ENCODE measurements at places on chromosomes 3 and 15.
A peak's percentile ranks its signal among the peaks of the same experiment; 100 is the strongest.

- no peak for DNase-seq
Observed at GRCh38 chr15:68816158-68816557, 4.5 kb downstream of the ANP32A start.

GRCh38 chr3:48463703-48464102 lies 17.2 kb downstream of the ATRIP start:
- DNase-seq, result no peak

GRCh38 chr3:132344666-132345280 lies 27.6 kb downstream of the ACP3 start:
- no peak for DNase-seq

- DNase-seq, result no peak
Observed at GRCh38 chr15:101521069-101521468, 31.6 kb upstream of the PCSK6 start.

DNA sequence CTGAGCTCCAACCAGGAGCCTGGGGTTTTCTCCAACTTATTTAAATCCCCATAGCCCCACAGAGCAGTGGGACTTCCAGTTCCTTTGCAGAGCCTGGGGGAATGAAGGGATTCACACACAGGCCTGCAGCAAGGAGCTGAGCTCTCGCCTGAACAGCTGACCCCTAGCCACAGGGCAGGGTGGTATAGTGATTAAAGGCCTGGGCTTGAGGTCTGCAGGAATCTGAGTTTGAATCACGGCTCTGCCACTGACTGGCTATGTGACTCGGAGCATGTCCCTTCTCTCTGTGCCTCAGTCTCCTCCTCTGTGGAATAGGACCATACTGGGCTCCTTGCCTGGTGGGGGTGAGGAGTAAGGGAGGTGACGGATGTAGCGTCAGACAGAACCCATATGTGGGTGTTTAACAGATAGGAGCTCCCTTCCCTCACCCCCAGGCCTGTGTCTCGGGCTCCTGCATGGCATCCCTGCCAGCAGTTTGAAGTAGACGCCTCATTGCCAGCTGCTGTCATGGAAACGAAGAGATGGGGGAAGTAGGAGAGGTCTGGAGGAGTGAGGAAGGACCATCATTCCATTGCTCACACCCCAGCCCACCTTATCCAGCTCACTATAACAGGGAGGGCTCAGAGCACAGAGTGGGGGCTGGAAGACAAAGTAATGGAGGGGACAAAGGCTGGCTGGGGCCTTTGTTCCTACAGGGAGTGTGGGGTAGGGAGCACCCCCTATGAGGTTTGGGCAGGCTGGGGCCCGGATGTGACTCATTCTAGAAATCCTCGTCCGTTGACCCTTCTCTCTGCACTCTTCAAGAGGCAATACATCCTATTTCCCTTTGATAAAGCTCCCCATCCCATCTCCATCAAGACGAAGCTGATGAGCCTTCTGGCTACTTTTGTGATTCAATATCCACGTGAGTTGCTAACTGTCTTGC lies 14.8 kb downstream of the HRH1 start:
- no peak for DNase-seq

DNA sequence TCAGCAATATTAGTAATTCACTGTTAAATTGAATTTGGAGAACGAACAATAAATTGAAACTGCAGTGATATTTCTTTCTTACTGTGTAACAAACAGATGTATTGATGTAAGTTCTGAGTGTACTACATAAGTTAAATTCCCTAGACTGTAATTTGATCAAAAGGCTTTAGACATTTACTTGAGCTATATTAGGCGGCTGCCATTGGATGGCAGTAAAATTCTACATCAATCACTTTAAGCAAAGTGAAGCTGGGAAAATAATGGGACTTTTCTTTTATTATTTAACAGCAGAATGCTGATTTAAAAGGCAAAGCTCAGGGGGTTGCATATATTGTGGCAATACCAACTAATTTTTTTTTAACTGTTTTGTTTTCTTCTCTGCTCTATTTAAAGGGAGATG lies 212.6 kb upstream of the PLSCR5 start:
- DNase-seq, result no peak

- no peak for DNase-seq
Observed at GRCh38 chr15:27601239-27601960, 497.7 kb downstream of the OCA2 start.

- no peak for DNase-seq
Observed at GRCh38 chr3:17639765-17640164, 102.7 kb downstream of the TBC1D5 start.

- no peak for DNase-seq
Observed at GRCh38 chr3:172634948-172635347, 75.9 kb downstream of the NCEH1 start.

DNA sequence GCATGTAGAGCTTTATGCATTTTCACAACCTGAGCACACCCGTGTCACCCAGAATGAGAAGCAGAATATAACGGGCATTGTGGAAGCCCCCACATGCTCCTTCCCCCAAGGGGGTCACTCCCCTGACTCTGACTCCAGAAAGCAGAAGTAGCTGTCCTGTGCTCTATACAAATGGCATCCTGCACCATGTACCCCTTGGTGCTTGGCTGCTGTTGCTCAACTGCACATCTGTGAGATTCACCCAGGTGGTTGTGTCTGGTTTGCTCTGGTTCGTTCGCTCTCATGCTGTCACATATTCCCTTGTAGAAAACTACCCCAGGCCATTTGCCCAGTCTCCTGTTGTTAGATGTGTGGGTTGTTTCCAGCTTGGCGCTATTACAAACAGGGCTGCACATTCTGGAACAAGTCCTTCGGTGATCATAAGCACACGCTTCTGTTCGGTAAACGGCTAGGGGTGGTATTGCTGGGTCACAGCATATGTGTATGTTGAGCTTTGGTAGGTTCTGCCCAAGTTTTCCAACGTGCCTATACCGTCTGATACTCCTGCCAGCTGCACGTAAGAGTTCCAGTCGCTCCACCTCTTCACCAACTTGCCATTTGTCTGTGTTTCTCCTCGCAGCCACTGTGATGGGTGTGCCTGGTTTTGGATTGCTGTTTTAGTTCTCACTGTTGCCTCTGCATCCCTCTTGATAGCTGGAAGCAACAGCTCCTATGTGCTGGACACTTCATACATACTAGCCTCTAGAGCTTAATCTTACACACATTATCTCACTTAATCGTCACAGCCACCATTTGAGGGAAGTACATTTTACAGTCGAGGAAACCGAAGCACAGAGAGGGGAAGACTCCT lies 65.4 kb upstream of the SLC6A6 start:
- no peak for DNase-seq

DNA sequence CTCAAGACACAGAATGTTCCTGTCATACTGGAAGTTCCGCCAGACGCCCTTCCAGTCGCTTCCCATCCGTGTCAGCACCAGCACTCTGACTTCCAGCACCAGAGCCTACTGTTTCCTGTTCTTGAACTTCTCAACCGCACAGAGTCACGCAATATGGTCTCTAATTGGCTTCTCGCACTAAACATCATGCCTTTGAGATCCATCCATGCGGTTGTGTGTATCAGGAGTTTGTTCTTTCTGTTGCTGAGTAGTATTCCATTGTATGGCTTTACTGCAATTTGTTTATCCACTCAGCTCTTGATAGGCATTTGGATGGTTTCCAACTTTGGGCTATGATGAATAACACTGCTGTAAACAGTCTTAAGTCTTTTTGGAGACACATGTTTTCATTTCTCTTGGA lies 112.1 kb downstream of the LRRK1 start:
- DNase-seq, result no peak

DNA sequence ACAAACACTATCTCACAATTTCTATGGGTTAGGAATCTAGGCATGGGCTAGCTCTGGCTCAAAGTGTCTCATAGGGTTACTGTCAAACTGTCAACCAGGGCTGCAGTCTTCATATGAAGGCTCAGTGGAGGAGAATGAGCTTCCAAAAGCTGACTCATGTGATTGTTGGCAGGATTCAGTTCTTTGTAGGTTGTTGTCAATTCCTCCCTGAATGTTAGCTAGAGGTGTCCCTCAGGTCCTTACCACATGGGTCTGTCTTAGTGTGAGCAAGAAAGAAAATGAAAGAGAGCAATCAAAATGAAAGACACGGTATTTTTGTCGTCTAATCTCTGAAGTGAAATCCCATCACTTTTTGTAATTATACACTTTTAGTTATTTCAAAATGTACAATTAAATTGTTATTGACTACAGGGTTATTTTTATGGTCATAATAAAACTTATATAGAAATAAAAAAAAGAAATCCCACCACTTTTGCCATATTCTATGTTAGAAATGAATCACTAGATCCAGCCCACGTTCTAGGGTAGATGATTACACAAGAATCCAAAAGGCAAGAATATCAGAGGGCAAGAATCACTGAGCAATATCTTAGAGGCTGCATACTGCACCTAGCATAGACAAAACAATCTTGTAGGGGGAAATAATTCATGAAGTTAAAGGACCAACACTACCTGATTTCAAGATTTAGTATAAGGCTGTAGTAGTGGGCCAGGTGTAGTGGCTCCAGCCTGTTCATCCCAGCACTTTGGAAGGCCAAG lies 8.4 kb downstream of the ACSBG1 start:
- no peak for DNase-seq

DNA sequence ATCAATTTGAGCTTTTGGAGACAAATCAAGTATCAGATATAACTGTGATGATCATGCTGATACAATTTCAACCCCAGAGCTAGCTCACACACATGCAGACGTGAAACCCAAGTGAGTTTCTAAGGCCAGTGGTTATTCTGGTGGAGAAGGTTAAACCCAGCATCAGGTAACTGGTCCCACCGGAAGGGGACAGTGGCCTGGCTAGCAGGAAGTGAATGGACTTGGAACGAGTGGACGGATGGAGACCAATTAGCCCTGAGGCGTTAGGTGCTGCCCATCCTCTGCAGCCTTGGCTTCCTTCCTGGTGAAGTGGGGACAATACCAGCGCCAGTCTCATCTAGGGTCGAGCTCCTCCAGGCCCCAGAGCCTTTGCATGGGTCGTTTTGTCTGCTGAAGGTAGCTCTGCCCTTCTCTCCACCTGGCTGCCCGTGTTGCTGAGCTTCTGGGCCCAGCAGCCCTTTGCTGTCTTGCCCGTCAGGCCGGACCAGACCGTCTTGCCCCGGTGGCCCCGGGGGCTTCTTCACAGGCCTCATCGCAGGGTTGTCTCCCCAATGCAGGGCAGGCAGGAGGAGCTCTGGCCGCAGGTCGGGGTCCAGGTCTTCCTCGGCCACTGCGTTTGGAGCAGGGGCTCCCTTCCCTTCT lies 915 bp upstream of the KCTD6 start:
- DNase-seq, result no peak

DNA sequence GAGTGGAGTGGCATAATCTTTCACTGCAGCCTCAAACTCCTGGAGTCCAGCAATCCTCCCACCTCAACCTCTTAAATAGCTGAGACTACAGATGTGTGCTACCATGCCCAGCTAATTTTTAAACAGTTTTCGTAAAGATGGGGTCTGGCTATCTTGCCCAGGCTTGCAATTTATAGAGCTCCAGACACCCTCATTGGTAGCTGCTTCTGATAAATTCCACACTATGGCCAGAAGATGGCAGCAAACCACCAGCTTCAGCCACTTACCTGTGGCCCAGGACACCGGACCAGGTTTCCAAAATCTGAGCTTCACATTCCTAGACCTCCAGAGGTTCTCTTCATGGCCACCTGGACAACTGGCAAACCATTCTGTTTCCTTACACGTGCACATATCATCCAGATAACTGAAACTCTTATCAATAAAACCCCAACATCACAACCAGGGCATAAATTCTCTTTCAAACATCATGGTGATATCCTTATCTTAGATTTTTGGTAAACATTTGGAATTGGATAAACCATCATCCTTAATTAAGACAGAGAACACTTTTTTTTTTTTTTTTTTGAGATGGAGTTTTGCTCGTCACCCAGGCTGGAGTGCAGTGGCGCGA lies 28.9 kb downstream of the FBXW12 start:
- DNase-seq, result peak; percentile 73

- DNase-seq, result no peak
Observed at GRCh38 chr3:45402138-45402537, 13.8 kb downstream of the LARS2 start.

DNA sequence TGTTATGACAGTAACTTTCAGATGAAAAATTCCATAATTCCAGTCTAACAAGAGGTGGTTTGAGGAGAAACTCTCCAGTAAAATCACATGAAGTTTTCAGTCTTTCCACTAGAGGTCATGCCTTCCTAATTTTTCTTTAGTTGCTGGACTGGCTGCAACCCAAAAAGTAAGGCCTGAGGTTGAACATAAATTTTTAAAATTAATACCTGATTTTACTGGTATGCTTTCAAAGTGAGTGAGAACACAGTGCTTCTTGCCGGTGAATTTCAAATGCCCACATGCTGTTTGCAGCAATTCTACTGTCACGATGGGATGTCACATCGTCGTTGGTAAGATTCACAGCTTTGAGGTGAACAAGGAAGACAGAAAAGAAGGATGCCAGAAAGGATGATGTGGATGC lies 89.0 kb upstream of the FGF12 start:
- no peak for DNase-seq

GRCh38 chr15:76898102-76898501 lies 7.0 kb downstream of the SCAPER start:
- DNase-seq, result no peak

DNA sequence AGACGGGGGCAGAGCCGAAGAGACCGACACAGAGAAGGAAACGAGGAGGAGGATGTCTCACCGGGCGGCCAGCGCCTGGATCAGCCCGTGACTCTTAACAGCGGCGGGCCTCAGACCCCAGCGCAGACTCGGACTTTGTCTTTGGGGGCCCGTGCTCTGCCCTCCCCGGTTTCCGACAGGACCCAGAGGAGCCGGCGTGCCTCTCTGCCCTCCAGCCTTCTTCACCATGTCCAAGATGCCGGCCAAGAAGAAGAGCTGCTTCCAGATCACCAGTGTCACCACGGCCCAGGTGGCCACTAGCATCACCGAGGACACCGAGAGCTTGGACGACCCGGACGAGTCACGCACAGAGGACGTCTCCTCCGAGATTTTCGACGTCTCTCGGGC lies 1.0 kb downstream of the TSC22D2 start:
- no peak for DNase-seq

DNA sequence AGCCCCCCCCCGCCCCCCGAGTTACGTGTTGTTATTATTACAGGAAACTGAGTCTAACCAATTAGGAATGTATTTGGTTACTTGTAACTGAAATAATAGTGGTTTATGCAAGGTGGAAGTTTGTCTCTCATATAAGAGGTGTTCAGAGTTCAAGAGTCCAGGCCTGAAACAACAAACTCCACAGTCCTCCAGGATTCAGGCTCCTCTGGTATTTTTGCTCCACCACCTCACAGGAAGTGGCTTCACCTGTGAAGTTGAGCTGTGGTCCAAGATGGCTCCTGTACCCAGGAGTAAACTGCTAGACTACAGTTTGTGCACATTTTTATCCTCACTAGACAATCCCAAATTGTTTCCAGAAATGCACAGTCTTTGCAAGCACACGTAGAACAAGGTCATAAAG lies 27.3 kb downstream of the MOBP start:
- DNase-seq, result no peak

GRCh38 chr15:88878720-88879184 lies 16.6 kb downstream of the HAPLN3 start:
- DNase-seq, result no peak

- DNase-seq, result no peak
Observed at GRCh38 chr15:89398896-89399237, 64.2 kb upstream of the POLG start.

GRCh38 chr3:184604615-184605290 lies 43.2 kb downstream of the EPHB3 start:
- no peak for DNase-seq

Data from immature natural killer cell (primary cell).